Mesenchymal stem cell (in vitro differentiated cells and primary cell): ENCODE measurements at places on chromosomes 2 and 18.

GRCh38 chr2:85257359-85257969 lies 70.3 kb downstream of the TGOLN2 start:
- no peak overlapping the region for H3K4me3 ChIP-seq
- no peaks in the 10 kb centered on the region for H3K36me3 ChIP-seq
- H3K27me3 ChIP-seq, result no peaks in the 10 kb centered on the region
- H3K4me1 ChIP-seq, result peaks cover 42% of the 10 kb centered on the region

DNA sequence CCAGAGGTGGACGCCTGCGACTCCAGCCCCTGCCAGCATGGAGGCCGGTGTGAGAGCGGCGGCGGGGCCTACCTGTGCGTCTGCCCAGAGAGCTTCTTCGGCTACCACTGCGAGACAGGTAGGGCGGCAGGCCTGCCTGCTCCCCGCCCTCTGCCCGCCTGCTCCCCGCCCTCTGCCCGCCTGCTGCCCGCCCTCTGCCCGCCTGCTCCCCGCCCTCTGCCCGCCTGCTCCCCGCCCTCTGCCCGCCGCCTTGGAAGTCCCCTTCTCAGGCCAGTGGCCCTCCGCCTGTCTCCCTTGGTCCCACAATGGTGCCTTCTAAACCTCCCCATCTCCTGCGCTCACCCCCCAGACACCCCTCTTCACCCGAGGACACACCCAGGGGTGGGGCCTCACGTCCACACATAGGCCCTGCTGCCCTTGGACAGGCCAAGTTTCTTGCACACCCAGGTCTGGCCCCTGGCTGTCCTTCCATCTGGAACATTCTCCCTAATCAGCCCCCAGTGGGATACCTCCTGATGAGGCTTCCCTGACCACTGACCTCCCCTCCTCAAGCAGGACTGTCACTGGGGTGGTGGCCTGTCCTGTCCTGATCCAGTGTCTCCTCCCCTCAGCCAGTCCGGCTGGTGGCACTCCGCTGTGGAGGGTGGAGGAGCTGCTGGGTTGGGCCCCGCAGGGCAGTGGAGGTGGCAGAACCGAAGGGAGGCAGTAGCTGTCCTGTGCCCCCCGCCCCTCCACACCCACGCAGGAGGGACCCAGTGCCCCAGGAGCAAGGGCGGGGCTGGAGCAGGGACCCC lies 37.9 kb downstream of the MTERF4 start:
- DNase-seq, result no peak
- peaks cover 37% of the 10 kb centered on the region for H3K27me3 ChIP-seq

DNA sequence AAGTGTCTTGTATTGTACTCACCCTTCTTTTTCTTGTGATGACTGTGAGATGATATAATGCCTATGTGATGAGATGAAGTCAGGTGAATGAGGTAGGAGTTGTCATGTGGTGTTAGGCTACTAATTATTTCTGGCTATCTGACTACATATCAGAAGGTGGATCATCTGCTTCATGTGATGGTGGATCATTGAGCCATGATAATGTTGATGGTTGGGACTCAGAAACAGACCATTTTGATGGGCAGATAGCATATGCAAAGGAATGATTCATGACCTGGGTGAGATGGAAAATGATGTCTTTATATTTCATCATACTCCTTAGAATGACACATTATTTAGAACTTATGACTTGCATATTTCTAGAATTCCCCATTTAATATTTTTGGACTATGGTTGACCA lies 19.5 kb downstream of the ANKRD30B start:
- no peaks in the 10 kb centered on the region for H3K36me3 ChIP-seq
- H3K4me3 ChIP-seq, result no peak overlapping the region
- no peaks in the 10 kb centered on the region for H3K27me3 ChIP-seq
- DNase-seq, result no peak

DNA sequence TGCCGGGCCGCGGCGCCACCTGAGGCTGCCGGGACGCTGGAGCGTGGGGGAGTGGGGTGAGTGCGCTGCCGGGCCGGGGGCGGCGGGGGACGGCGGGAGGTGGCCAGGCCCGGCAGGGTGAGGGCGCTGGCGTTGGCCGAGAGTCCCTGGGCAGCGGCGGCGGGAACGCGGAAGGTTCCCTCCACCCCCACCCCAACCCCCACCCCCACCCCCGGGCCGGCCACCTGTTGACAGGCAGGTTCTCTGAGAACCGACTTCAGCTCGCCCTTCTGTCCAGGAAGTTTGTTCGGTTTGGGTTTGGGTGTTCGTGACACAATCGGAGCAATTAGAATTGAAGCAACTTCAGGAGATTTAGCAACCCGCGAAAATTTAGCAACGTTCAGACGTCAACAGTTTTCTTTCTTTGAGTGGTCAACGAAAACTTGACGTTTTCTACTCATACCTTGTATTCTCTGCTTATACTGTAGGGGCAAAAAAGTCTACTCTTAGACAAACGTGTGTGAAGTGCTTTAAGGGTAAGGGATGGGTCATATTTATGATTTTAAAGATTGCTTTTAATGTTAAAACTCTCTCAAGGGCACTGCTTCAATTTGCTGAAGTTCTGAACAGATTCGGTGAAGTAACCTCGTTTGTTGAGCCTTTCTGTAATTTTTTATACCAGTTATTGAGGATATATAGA lies 9.3 kb downstream of the OTX1 start:
- peaks cover 60% of the 10 kb centered on the region for H3K27me3 ChIP-seq
- peaks cover 2% of the 10 kb centered on the region for H3K36me3 ChIP-seq
- no peak overlapping the region for H3K27ac ChIP-seq
- no peak overlapping the region for H3K4me3 ChIP-seq

DNA sequence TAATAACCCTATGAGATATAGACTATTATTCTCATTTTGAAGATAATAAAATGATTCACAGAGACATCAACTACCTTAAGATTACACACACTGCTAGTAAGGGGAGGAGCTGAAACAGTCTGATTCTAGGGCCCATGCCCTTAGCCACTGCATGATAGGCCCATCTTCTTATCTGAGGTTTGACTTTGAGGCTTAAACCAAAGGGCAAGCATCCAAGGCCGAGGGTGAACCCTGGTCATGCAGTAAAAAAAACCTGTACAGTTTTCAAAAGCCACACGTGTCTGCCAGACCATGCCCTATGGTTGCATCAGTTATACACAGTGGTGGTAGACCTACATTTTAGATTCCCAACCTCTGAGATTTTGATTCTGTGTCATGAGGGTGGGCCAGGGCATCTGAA lies 44.8 kb downstream of the POLE4 start:
- no peak overlapping the region for H3K4me3 ChIP-seq
- no peak overlapping the region for H3K27ac ChIP-seq
- H3K4me1 ChIP-seq, result peaks cover 1% of the 10 kb centered on the region
- no peaks in the 10 kb centered on the region for H3K27me3 ChIP-seq

DNA sequence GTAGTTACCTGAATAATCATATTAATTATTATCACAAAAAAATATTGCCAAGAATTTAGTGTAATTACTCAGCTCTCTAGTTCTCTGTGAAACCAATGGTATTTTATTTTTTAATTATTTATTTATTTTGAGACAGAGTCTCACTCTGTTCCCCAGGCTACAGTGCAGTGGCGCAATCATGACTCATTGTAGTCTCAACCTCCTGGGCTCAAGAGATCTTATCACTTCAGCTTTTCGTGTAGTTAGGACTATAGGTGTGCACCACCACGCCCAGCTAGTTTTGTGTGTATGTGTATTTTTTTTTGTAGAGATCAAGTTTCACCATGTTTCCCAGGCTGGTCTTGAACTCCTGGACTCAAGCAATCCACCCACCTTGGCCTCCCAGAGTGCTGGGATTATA lies 440.4 kb upstream of the CDH20 start:
- DNase-seq, result peak; percentile 51
- no peaks in the 10 kb centered on the region for H3K27me3 ChIP-seq
- no peak overlapping the region for H3K4me3 ChIP-seq
- H3K36me3 ChIP-seq, result no peaks in the 10 kb centered on the region
- peak overlapping the region; percentile 52 for H3K27ac ChIP-seq

- peaks cover 15% of the 10 kb centered on the region for H3K4me1 ChIP-seq
- no peaks in the 10 kb centered on the region for H3K36me3 ChIP-seq
- no peaks in the 10 kb centered on the region for H3K27me3 ChIP-seq
- no peak overlapping the region for H3K4me3 ChIP-seq
Measured at GRCh38 chr18:11320986-11321385, 171.6 kb upstream of the PIEZO2 start.

DNA sequence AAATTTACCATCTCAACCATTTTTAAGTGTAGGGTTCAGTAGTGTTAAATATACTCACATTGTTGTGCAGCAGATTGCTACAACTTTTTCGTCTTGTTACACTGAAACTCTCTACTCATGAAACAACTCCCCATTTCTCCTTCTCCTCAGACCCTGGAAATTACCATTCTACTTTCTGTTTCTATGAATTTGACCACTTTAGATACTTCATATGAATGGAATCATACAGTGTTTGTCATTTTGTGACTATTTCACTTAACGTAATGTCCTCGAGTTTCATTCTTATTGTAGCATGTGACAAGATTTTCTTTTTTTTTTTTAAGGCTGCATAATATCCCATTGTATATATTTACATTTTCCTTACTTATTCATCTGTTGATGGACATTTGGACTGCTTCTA lies 203.8 kb downstream of the PLCL1 start:
- H3K27me3 ChIP-seq, result no peaks in the 10 kb centered on the region
- no peaks in the 10 kb centered on the region for H3K36me3 ChIP-seq
- DNase-seq, result no peak
- H3K4me1 ChIP-seq, result no peaks in the 10 kb centered on the region
- H3K27ac ChIP-seq, result no peak overlapping the region

- no peak overlapping the region for H3K27ac ChIP-seq
- no peaks in the 10 kb centered on the region for H3K36me3 ChIP-seq
- DNase-seq, result peak; percentile 44
Measured at GRCh38 chr2:183248866-183249567, 124.8 kb downstream of the NUP35 start.

DNA sequence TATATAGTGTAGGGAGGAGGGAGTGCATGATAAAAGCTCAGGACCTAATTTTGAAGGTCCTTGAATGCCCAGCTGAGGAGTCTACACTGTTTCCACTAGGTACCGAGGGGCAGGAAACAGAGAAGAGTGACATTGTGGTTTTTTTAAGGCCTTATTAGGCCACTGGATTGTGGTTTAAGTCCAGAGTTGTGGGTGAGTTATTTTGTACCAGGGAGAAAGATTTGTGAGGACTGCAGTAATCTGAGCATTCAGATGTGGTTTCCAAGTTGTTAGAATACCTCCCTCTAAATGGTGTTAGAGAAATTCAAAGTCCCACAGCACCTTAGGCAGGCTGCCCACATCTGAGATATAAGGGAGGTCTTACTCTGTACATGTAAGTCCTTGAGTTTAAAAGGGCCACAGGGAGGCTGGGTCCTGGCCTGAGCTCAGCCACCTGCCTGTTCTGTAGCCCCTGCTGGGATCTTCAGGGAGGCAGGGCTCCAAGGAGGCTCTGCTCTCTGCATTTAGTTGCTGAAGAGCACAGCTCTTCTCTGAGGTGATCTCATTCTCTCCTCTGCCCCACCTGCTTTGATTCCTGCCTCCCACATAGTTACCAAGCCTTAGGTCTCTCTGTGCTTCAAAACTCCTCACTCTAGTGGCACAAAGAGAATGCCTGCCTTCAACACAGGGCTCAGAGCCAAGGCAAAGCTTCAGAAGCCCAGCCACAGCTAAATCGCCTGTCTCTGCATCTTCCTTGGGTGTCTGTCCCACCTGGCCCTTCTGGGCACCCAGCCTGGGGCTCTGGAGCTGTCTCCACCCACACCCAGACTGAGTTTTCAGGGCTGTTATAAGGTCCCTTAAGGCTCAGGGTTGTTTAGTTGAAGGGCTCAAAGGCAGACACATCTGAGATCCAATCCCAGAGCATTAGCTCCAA lies 88.1 kb downstream of the VSNL1 start:
- peaks cover 6% of the 10 kb centered on the region for H3K4me1 ChIP-seq
- no peaks in the 10 kb centered on the region for H3K27me3 ChIP-seq
- no peak overlapping the region for H3K4me3 ChIP-seq
- H3K36me3 ChIP-seq, result peaks cover 2% of the 10 kb centered on the region
- DNase-seq, result no peak
- H3K27ac ChIP-seq, result no peak overlapping the region

DNA sequence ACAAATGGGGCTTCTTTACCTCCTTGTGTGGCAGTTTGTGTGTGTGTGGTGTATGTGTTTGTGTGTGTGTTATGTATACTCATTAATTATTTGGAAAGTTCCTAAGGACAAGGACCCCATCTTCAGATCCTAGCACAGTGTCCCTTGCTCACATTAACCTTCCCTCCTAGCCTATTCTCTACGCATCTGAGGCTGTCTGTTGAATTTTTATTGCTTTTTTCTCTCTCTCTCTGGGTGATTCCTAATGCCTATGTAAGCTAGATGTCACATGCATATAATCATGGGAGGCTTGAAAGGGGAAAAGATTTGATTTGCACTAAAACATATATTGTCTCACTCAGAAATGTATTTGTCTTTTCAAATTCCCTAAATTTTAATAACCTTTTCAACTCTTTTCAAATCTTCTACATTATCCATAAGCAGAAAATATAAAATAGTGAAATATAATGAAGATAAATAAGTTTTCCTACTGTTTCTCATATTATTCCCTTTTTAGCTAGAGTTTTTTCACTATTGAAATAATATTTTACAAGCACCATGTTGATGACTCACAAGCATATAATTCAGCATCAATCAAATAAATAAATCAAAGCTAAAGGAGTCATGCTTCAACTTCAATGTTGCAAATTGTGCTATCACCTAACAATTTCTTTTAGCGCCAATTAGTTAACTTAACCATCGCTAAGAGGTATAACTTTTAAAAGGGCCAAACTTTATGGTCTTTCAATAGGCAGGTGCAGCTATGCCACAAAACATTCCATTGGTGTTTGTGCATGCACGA lies 199.0 kb upstream of the ERBB4 start:
- H3K4me3 ChIP-seq, result no peak overlapping the region
- H3K4me1 ChIP-seq, result no peaks in the 10 kb centered on the region
- H3K27ac ChIP-seq, result no peak overlapping the region
- no peak for DNase-seq
- no peaks in the 10 kb centered on the region for H3K36me3 ChIP-seq

DNA sequence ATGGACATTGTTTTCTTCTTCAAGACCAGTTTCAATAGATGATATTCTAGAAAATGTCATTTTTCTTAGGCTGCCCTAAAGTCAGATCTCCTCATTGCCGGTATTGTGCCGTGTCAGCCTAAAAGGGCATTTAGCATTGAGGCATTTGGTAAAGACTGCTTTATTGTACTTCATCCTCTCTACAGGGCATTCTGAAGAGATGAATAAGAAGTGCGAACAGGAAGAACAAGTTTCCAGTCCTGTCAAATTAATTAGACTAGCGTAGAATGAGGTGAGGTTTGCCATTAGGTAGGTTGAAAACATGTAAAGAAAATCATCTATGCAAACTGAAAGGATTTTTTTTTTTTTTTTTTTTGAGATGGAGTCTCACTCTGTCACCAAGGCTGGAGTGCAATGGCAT lies 60.6 kb downstream of the ETAA1 start:
- no peak for DNase-seq
- H3K36me3 ChIP-seq, result no peaks in the 10 kb centered on the region
- H3K27me3 ChIP-seq, result no peaks in the 10 kb centered on the region

DNA sequence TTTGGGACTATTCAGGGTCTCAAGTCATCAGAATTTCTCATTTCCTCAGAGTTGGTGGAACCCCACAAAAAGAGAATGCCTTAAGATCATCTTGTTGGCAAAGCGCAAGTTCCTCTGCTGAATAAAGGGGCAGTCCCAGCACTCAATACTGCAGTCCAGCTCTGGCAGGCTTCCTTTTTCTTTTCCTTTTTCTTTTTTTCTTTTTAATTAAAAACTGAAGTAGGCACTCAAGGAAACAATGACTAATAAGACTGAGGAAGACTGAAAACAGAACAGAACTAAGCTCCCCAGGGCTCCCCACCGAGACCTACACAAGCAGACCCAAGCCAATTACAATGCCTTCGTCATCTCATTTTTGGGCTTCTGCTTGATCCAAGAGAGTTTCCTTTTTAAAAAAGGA lies 82.0 kb downstream of the STK39 start:
- H3K4me1 ChIP-seq, result peaks cover 10% of the 10 kb centered on the region
- no peak for DNase-seq
- H3K27me3 ChIP-seq, result no peaks in the 10 kb centered on the region

- no peak for DNase-seq
- no peak overlapping the region for H3K27ac ChIP-seq
- H3K4me3 ChIP-seq, result no peak overlapping the region
Measured at GRCh38 chr2:240600451-240600961, 14.0 kb downstream of the CAPN10 start.
